ENCODE measurements at places on chromosomes 13 and 19. TPM values are rescaled to one million over a fixed set of nuclear protein-coding genes. Genes with fewer than 3 reads are reported as not detected.

The AZU1 gene
- total RNA-seq: 0.91 TPM

DNA sequence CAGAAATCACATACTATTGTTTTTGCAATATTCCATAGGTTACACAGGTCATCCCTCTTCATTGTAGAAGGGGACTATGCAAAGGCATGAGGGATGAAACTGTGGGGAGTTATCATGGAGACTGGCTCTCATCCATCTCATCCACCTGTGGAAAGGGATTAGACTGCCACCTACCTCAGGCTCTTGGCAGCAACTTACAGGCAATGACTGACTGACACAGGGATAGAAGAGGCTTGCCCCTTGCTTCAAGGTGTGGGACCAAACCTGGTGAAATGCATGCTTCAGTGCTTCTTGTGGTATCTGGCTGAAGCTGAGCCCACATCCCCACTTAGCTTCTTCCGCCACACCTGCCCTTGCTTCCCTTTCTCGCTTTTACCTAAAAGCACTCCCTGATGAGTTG, 341.3 kb downstream of the GPC5 start:
- H3K36me3 ChIP-seq: no peaks in the 10 kb centered on the region
- H3K4me3 ChIP-seq: no peak overlapping the region
- H3K27ac ChIP-seq: no peak overlapping the region
- no peaks in the 10 kb centered on the region for H3K27me3 ChIP-seq

- H3K4me1 ChIP-seq: peaks cover 10% of the 10 kb centered on the region
- DNase-seq: no peak
- H3K36me3 ChIP-seq: no peaks in the 10 kb centered on the region
- H3K27ac ChIP-seq: no peak overlapping the region
Measured at GRCh38 chr13:30107521-30108136, 199.7 kb downstream of the KATNAL1 start.

DNA sequence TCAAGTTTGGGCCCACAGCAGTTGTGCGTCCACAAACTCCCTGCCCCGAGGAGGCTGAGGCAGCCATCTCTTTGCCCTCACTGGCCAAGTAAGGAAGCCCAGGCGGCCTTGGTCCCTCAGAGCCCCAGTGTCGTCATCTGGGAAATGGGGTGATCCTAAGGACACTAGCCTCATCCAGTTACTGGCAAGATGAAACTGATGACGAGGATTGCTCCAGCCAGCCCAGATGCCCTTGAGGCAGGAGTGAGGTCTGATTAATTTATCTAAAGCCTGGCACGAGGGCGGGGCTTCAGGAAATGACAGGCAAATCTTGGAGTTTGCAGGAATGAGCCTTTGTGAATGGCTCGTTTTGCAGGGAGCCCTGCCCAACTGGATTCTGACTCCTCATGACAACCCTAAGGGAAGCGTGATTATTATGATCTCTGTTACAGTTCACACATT, 5.6 kb downstream of the LIPE start:
- H3K4me1 ChIP-seq: peaks cover 25% of the 10 kb centered on the region
- H3K36me3 ChIP-seq: no peaks in the 10 kb centered on the region
- H3K27me3 ChIP-seq: no peaks in the 10 kb centered on the region

DNA sequence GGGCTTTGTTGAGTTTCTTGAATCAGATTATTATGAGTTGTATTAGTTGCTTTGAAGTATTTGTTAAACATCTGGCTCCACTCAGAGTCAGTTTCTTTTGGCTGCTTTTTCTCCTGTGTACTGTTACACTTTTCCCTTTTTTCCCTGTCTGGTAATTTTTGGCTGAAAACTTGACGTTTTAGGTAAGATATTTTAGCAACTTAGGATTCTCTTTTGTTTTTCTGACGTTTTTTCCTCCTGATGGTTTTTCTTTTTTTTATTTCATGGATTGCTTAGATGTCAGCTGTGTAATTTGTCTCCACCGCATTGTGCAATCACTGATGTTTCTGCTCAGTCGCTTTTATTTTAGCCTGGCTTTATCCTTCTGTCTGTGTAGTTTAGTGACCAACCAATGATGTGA, 20.7 kb downstream of the RFC3 start:
- H3K27ac ChIP-seq: no peak overlapping the region
- no peak overlapping the region for H3K4me3 ChIP-seq
- no peak for DNase-seq
- no peaks in the 10 kb centered on the region for H3K4me1 ChIP-seq

DNA sequence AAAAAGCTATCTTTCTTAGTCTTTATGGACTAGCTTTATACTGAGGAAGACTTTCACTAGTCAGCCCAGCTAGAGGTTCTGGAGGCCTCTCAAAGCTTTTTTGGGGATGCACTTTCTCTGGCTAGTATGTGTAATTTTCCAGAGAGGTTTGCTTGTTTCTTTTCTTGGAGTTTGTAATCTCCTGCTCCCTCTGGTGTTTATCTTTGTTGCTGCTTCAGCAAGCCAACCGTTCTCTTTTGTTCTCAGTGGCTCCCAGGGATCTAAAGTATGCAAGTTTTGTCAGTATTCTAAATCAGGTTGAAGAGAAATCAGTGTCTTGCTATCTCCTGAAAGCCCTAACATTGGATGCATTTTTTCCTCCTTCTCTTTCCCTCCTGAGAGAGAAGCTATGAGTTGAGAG, 121.1 kb upstream of the MYO16 start:
- H3K36me3 ChIP-seq: no peaks in the 10 kb centered on the region
- H3K4me1 ChIP-seq: no peaks in the 10 kb centered on the region
- H3K4me3 ChIP-seq: no peak overlapping the region

- no peak overlapping the region for H3K27ac ChIP-seq
- peaks cover 3% of the 10 kb centered on the region for H3K36me3 ChIP-seq
- H3K27me3 ChIP-seq: no peaks in the 10 kb centered on the region
- H3K4me3 ChIP-seq: no peak overlapping the region
- peaks cover 17% of the 10 kb centered on the region for H3K4me1 ChIP-seq
Measured at GRCh38 chr19:2729943-2730818, 9.0 kb upstream of the DIRAS1 start.

DNA sequence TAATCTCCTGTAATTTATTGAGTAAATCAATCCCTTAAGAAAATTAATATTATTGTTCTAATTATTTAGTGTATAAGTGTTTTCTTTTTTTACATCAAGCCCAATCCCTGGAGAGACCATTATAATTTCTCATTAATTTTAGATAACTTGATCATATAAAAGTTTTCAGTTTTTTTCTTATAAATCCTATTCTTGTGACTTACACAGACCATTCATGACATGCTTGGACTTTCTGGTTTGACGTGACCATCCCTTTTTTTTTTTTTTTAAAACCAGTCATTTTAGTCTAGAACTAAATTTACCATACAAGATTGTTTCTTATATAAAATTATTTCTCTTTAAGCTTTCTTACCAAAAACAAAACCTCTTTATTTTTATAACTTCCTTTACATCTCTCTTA, 5.4 kb upstream of the MTRF1 start:
- H3K4me1 ChIP-seq: peaks cover under 1% of the 10 kb centered on the region
- H3K36me3 ChIP-seq: no peaks in the 10 kb centered on the region
- DNase-seq: no peak
- H3K27ac ChIP-seq: no peak overlapping the region
- peaks cover 7% of the 10 kb centered on the region for H3K27me3 ChIP-seq

GRCh38 chr13:28533125-28533436, 38.2 kb upstream of the FLT1 start:
- H3K4me3 ChIP-seq: peak overlapping the region; percentile 65
- no peak overlapping the region for H3K27ac ChIP-seq
- H3K36me3 ChIP-seq: no peaks in the 10 kb centered on the region

- no peak overlapping the region for H3K27ac ChIP-seq
- H3K36me3 ChIP-seq: no peaks in the 10 kb centered on the region
- DNase-seq: no peak
- no peak overlapping the region for H3K4me3 ChIP-seq
Measured at GRCh38 chr13:25132751-25133390, 36.9 kb downstream of the PABPC3 start.

DNA sequence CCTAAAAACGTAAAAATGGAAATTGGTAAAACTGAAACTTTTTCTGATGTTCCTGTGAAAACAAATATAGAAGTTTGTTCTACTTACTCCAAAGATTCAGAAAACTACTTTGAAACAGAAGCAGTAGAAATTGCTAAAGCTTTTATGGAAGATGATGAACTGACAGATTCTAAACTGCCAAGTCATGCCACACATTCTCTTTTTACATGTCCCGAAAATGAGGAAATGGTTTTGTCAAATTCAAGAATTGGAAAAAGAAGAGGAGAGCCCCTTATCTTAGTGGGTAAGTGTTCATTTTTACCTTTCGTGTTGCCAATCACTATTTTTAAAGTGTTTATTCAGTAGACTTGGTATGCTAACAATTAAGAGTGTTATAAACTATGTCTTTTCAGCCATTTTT, 25.6 kb downstream of the BRCA2 start:
- H3K27ac ChIP-seq: no peak overlapping the region
- peaks cover 11% of the 10 kb centered on the region for H3K36me3 ChIP-seq
- H3K4me1 ChIP-seq: no peaks in the 10 kb centered on the region
- DNase-seq: no peak
